ENCODE measurements at places on chromosomes 6 and 20. TPM values are rescaled to one million over a fixed set of nuclear protein-coding genes. Genes with fewer than 3 reads are reported as not detected.
A peak's percentile ranks its signal among the peaks of the same experiment; 100 is the strongest.

GRCh38 chr6:20038410-20039204 lies 173.7 kb downstream of the MBOAT1 start:
- DNase-seq = no peak

DNA sequence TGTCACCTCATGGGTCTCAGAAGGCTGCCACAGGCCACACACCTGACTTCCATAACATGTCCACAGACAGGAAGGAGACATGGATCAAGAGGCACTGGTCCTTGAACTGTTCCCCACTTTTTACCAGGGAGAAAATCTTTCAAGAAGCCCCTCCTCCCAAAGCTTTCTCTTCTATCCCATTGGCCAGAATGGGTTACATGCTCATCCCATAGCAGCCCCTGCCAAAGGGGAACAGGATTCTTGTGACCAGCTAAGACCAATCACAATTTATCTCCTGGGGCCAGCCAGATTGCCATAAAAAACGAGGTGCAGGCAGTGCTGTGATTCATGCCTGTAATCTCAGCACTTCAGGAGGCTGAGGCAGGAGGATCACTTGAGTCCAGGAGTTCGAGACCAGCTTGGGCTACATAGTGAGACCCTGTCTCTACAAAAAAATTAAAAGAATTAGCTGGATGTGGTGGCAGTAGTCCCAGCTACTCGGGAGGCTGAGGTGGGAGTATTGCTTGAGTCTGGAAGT lies 59.4 kb downstream of the TMEM242 start:
- DNase-seq = no peak

GRCh38 chr6:5514353-5514752 lies 253.0 kb downstream of the FARS2 start:
- DNase-seq = no peak

- DNase-seq = no peak
These were observed 138.1 kb upstream of the JARID2 start for GRCh38 chr6:15107644-15108382.

DNA sequence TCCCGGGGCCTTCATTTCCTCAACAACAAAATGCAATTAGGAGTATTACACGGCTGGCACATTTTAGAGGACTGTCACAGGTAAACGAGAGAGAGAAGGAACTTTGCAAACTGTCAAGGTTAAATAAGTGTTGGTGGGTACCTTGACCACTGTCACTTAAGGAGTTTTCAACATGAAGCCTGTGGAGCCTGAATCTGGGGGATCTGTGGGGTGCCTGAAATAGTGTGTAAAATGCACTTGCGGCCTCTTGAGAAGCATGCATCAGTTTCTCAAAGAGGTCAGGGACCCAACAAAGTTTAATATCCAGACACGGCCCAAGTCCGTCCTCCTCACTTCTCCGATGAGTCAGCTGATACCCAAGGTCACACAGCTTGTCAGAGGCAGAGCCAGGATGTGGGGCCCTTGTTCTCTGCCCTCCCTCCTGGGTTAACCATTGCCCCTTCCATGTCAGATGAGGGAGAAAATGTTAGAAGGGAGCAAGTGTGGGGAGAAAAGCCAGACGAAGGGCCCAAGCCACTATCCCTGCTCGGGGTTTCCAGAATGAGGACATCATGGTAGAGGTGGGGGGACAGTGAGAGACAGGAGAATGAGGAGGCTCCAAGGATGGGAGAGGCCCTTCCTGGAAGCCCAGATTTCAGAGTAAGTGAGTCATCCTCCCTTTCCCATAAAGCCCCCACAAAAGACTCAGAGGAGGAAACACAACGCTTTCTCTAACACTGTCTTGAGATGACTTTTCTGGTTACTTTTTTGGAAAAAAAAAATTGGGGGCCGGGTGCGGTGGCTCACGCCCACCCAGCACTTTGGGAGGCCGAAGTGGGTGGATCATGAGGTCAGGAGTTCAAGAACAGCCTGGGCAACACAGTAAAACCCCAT lies 42.2 kb downstream of the C6orf132 start:
- peak; percentile 71 for DNase-seq

GRCh38 chr6:83092756-83093399 lies 25.4 kb downstream of the DOP1A start:
- no peak for DNase-seq

- peak; percentile 94 for DNase-seq
These were observed 21.9 kb downstream of the ECT2L start for GRCh38 chr6:138817799-138818198.

DNA sequence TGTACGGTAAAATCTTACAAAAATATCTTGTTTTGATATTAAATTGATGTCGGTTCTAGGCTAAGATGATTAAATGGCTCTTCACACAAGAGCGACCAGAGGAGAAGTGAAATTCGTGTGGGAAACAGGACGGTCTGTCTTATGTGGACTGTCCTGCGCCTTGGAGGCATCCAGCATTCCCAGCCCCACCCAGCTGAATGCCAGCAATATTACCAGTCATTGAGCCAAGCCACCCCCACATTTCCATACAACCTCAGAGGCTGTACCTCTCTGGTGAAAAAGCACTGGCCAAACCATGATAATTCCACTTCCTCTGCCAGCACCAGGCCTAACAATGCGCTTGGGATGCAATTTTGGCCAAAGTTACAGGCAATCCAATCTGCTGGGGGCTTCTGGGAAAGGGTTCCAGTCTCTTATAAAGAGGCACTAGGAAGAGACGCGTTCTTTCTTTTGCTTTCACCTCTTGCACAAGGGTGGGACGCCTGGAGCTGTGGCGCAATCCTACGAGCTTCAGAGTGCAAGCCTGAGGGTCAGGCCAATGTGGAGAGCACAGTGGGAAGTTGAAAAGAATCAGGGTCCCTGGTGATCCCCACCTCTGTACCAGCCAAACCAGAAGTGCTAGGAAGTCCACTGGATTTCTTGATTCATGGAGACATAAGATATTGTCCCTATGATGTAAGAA lies 213.1 kb downstream of the PREX1 start:
- DNase-seq = no peak

GRCh38 chr6:88611721-88612120 lies 351.7 kb downstream of the RNGTT start:
- DNase-seq = no peak

DNA sequence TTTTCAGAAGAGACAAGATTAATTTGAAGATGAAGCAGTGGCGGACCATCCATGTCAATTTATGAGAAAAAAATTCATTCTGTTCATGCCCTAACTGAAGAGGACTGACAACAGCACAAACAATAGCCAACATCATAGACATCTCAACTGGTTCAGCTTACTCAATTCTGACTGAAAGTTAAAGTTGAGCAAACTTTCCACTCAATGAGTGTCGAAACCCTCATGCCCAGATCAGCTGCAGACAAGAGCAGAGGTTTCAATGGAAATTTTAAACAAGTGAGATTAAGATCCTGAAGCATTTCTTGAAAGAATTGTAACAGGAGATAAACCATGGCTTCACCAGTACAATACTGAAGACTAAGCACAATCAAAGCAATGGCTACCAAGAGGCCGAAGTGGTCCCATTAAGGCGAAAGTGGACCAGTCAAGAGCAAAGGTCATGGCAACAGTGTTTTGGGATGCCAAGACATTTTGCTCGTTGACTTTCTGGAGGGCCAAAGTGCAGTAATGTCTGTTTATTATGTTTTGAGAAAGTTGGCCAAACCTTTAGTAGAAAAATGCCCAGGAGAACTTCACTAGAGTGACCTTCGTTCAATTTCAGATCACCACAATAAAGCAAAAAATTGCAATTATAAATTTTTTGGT lies 6.1 kb upstream of the SFT2D1 start:
- DNase-seq = no peak

- DNase-seq = no peak
These were observed 69.3 kb downstream of the ALDH5A1 start for GRCh38 chr6:24564081-24564480.

GRCh38 chr20:32432277-32432676 lies 74.1 kb downstream of the ASXL1 start:
- DNase-seq = no peak

DNA sequence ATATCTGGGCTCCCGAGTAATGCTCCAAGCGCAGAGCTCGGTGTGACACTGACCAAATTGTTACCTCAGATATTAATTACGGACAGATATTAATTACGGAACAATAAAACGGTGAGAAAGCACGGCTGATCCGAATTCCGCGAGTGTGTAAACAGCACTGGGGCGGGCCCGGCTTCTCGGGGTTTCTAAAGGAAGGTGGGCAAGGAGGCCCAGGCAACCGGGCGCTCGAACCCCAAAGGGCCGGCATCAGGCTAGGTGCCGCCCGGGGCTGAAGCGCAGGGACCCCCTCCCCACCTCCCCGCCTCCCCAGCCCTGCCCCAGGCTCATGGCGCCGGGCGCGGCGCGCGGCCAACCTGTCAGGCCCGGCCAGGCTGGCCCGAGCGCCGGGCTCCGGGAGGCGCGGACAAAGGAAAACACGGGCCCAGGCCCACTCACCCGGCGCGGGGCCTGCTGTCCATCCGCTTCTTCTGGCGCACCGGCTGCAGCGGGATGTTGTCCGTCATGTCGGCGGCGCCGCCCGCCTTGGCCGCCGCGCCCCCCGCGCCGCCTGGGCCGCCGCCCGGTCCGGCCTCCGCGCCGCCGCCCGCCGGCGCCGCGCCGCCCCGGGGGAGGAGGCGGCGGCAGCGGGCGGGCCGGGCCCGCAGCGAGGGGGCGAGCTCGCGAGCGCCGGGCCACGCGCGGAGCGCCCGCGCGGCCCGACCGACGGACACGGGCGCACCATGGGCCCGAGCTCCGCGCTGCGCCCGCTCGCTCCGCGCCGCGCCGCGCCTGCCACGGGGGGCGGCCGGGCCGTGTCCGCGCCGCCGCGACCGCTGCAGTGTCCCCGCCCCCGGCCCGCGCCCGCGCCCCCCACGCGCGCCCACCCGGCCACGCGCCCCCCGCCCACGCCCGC lies at the start of gene ATP9A:
Gene ATP9A (minus strand): TSS at position 524 of the 892 bp plus-strand sequence. CDS start 21 bp downstream, at position 503.
- DNase-seq = peak; percentile 58

- peak; percentile 94 for DNase-seq
These were observed at the start of gene ULBP3 for GRCh38 chr6:150068720-150069648. TSS of gene ULBP3 (minus strand) at chr6:150069121. CDS start at chr6:150069066, 55 bp downstream.

DNA sequence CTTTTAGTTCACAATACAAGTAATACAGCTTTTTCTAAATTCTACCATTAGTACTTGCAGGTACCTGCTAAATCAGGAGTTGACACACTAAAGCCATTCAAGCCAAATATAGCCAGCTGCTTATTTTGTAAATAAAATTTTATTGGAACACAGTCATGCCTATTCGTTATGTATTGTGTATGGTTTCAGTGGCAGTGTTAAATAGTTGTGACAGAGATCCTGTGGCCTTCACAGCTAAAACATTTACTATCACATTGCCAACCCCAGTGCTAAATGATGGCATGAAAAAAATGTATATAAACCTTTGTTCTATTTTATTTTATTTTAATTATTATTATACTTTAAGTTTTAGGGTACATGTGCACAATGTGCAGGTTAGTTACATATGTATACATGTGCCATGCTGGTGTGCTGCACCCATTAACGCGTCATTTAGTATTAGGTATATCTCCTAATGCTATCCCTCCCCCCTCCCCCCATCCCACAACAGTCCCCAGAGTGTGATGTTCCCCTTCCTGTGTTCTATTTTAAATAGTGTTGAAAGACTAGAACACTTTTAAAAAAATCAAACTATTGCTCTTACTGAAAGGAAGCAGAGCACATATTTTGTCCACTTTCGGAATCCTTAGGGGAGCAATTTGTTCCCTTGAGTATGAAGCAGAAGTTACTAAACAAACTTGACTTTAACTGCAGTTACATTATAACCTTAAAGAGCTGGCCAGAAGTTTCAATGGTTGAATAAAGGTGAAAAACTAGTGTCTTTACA lies 115.7 kb downstream of the PRIM2 start:
- DNase-seq = no peak

DNA sequence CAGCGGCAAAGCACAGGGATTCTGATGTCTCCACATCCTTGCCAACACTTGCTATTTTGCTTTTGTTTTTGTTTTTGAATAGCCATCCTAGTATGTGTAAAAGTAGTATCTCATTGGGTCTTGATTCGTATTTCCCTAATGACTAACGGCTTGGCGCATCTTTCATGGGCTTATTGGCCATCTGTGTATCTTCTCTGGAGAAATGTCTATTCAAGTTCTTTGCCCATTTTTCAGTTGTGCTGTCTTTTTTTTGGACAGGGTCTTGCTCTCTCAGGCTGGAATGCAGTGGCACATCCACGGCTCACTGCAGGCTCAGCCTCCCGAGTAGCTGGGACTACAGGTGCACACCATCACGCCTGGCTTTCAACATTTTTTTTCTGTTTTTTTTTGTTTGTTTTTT lies 17.4 kb downstream of the TCFL5 start:
- no peak for DNase-seq

DNA sequence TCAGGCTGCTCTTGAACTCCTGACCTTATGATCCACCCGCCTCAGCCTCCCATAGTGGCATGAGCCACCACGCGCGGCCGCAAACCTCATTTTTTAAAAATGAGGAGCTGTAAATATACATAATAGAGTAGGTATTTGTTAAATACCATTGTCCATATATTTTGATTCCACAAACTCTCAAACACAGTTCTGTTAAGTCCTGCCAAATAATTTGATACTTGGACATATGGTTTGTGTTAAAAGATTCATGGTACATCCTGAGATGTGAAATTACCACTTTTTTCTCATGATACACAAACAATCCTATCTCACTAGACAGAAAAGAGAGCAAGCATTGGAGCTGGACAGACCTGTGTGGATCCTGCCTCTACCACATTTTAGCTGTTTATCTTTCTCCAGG lies 334.1 kb upstream of the KCNQ5 start:
- DNase-seq = no peak

GRCh38 chr6:126531286-126531685 lies 191.4 kb downstream of the CENPW start:
- DNase-seq = no peak

GRCh38 chr6:137726582-137726981 lies 140.5 kb upstream of the TNFAIP3 start:
- no peak for DNase-seq

GRCh38 chr6:53646606-53647005 lies 18.9 kb downstream of the KLHL31 start:
- DNase-seq = no peak

The GABRR2 gene
- total RNA-seq = 0.49 TPM

The GHRH gene
- not detected for total RNA-seq

The MAP3K5 gene
- total RNA-seq = 15.3 TPM
